CD4-positive, alpha-beta T cell (primary cell): ENCODE measurements at places on chromosomes 4 and X.

- no peak for DNase-seq
Measured at GRCh38 chr4:34182306-34182705, 2062.0 kb downstream of the ARAP2 start.

DNA sequence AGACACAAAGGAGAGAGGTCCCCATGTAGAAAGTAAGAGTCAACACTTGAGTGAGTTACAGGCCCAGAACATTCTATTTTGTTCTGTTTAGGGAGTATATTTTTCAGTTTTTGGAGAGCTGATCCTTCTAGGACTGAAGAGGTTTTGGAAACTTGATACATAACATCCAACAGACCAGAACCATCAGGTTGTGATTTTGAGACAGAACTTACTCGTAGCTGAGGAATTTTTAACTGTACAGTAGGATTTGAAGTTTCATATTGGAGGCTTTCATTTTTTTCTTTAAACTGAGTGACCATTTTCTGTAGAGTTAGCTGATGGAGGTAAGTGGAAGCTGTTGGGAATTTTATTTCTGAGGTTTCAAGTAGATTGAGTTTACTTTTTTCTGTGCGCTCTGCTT, 73.3 kb downstream of the NCAPG start:
- DNase-seq = no peak

DNA sequence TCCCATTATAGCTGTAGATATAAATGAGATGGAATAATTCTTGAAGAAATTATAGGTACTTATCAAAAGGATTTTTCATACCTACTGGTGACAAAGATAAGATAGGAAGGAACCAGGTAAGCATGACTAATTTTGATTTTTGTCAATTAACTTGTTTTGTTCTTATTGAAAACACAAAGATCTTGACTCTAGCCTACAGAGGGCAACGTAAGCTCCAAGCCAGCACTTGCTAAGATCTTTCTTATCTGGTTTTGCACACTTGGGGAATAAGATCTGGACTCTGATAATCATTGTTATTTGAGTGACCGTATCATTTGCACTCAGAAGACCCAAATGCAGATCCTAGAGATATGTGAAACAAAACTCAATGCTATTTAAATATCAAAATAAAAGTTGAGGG, 223.4 kb downstream of the VEGFC start:
- DNase-seq = no peak

GRCh38 chr4:109398928-109399327, 34.7 kb upstream of the SEC24B start:
- DNase-seq = no peak

GRCh38 chrX:1084689-1085088, 127.8 kb downstream of the CRLF2 start:
- DNase-seq = no peak

GRCh38 chr4:36737691-36738090, 456.3 kb downstream of the DTHD1 start:
- DNase-seq = no peak

DNA sequence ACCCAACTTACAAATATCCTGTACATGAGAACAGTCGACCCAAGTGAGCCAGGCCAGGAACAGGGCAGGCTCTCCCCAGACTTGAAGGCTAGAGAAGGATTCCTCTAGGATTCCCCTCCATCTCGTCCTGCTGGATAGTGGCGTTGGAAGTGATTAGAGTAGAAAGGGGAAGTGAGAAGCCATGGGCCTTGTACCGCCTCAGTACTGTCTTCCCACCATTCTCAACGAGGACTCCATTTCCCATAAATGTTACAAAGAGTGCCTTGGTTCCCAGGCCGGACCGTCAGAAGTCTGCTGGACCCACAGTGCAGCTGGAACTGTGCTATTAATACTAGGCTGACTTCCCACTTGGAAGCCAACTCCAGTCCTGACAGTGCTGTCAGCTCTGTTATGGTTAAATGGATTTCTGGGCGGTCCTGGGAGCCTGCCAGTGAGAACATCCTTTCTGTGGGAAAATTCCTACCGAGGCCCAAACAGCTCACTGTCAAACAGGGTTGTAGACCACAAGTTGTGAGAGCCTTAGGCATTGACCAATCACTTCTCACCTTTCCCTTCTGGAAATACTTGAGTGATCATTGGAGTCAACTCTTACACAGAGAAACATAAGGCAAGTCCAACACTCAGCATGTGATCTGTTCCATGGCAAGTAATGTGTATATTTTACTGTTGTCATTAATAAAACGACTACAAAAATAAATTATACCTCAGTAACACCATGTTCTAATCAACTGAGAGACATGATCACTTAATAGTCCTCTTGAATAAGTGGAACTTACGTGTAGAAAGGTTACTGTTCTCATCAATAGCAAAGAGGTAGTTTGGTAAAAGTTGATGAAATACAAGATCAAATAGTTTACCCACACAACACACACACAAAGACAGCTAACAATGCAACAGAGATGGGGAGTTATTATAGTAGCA, 58.4 kb downstream of the AMELX start:
- no peak for DNase-seq

DNA sequence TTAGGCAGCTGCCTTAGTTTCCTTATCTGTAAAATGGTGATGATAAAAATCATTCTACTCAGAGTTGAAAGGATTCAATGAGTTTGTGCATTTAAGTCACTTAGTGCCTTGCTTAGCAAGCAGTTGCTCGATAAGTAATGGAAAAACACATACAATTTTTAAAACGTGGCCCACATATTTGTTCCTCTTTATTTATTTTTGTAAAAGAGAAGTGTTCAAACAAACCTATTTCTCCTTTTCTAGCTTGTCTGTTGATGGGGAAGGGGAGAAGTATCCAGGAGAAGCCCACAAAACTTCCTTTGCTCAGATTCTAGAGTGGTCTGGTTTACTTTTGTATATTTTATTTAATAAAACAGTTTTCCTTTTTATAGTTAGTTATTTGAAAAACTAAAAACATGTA, 3.3 kb upstream of the HPGDS start:
- no peak for DNase-seq

DNA sequence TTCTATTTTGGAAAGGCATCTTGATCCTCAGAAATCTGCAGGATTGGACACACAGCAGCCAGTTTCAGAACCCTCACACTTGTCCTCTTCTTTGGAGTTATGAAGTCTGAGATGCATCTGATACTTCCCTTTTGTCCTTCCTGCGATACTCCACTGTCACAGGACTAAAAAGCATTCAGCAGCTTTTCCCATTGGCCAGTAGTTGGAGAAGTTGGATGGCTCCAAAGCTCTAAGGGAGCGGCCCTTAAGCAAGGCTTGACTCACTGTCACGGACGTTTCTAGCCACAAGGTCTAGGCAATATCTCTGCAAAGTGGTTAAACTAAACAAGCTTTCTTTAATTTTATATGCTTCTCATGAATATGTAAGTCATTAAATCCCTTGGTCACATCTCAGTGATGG, 417.0 kb downstream of the AFF2 start:
- no peak for DNase-seq

DNA sequence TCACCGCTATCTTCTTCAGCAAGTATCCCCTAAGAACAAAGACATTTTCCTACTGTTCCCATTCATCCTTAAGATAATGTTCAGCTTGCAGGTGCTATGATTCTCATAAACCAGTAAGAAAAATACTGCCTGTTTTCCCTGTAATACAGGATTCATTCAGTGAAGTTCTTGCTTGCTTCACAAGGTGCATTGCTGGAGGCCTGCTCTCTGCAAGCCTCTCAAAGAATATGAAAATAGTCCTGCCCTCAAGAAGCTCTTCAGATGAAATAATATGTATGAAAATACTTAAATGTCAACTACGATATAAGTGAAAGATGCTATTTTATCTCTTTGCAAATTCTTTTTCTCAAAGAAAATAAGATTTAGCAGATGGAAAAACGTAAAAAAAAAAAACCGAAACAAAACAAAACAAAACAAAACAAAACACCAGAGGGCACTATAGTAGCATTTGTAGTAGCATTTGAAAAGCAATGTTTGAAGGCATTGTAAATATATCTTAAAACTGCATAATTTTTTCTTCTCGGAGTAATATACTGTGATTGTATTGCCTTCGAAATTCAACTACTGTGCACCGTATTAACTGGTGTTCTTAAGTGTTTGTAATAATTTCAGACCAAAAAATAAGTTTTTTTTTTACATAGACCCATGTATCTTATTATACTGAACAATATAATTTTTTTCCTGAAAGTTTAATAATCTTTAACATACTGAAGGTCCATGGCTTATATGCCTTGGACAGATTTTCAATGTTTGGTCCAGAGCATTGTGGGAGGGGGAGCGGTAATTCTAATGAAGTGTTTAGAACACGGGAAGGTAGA, 26.0 kb downstream of the ADH4 start:
- peak; percentile 15 for DNase-seq

GRCh38 chr4:141921293-141921692, 284.9 kb downstream of the IL15 start:
- no peak for DNase-seq

DNA sequence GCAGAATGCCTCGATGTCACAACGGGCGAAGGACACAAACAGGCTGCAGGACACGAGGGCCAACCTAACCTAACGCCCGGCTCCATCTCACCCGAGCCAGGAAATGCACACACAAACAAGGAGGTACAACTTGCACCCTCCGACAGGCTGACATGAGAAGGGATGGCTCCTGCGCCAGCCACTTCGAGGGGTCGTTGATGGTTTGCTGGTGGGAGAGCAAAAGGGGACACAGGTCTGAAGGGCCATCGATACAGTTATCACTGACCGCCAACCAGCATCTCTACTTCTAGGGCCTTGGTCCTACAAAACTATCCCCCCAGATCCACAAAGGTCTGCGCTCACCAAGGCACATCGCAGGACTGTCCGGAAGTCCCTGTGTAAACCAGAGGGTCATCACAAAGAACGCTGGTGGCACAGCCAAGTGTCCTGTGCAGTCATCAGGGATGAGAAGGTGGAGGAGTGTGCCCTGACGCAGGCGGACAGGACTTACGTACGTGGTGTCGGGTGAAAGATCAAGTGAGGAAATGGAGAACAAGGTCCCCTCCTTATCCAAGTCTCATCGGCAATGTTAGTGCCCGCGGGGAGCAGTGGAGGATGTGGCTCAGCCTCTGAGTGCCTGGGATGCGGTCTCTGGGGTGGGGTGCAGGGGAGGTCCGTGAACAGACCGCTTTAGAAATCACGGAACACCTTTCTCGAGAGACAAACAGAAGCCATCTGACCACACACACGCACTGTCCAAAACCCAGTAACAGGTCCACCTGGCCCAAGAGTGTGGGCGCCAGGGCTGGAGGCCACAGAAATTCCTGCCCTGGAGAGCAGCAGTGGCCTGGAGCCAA, 7.0 kb downstream of the MXD4 start:
- DNase-seq = no peak

DNA sequence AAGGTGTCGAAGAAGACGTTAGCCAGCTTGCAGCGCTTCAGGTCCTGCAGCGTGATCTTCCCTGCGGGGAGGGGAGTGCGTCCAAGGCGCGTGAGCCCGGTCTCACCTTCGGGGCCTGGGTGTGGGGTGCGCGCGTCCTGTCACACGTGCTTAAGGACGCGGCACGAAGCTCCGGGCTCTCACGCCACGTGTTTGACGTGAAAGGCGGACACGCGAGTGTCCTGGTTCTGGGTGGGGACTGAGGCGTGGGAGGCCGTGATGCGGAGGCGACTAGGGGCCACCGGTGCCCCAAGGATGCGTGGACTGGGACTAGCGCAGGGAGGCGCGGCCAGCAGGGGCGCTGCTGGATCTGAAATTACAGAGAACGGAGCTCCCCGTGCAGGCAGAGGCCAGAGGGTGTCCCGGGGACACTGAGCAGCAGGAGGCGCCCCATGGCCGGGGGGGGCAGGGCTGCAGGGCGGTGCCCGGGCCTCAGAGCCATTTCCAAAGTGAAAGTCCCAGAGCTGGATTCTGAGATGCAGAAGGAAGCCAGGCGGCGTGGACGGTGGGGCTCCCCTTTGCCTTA, 20.3 kb upstream of the GTPBP6 start:
- no peak for DNase-seq

DNA sequence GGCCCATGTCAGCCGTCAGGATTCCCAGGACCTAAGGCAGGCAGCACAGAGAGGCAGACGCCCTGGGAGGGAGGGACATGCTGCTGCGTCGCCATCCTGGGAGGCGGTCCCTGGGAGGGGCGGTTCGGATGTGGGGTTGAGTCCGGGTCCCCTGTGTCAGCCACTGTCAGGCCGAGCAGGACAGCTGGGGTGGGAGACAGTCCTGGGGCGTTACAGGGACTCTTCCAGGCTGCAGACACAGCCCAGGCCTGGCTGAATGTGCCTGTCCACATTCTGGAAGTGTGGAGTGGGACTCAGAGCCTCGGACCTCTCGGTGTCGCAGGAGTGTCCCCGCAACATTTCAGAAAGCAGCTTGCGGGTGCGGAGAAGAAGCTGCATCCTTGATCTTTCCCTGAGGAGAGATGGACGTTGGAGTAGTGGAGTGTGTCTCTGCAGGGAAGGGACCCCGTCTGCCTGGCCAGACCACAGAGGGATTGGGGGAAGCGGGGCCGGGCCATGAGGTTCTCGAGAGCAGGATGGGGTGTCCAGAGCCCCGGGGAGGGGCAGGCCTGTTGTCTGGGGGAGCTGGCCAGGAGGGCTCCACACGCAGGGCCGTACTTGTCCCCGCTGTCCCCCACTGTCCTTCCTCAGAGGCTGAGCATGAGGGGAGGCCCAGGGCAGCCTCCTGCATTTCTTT, 6.1 kb downstream of the AKAP17A start:
- DNase-seq = no peak
